Epithelial cell of proximal tubule (primary cell): ENCODE measurements at places on chromosomes 1 and 21. TPM values are rescaled to one million over a fixed set of nuclear protein-coding genes. Genes with fewer than 3 reads are reported as not detected.

LHX8 gene
- not detected in 2 replicates for total RNA-seq

TEX38 gene
- not detected in 2 replicates for total RNA-seq

TMEM200B gene
- total RNA-seq: 6.9 and 14.9 TPM in 2 replicates

CLCA2 gene
- total RNA-seq: not detected in 2 replicates

ESRRG gene
- 0.36 and 0.52 TPM in 2 replicates for total RNA-seq

SRRM1 gene
- total RNA-seq: 66.6 and 79.3 TPM in 2 replicates

RXRG gene
- total RNA-seq: not detected in 2 replicates

KRTAP21-2 gene
- not detected in 2 replicates for total RNA-seq

IGSF21 gene
- not detected in 2 replicates for total RNA-seq

DNA sequence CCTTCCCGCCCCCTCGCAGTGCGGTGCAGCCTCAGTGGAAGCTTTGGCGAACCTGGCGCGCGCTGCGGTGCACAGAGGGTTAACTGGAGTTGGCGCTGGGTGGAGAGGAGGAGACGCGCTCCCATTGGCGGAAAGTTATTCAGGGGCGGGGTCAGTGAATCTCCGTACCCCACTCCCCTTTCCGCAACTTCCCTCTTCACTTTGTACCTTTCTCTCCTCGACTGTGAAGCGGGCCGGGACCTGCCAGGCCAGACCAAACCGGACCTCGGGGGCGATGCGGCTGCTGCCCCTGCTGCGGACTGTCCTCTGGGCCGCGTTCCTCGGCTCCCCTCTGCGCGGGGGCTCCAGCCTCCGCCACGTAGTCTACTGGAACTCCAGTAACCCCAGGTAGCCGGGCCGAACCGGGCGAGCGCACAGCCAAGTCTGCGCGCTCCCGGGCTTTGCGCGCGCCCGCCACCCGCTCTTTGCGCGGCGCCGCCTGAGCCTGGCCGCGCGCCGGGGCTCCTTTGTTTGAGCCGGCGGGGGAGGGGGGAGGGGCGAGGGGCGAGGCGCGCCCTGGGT lies at the start of gene EFNA4:
TSS of gene EFNA4 (plus strand) at position 191 of the 561 bp plus-strand sequence. CDS start at position 275, 84 bp downstream.
- peak; percentile 27 for DNase-seq

- DNase-seq: peak; percentile 27
These were observed 9.4 kb downstream of the ZCCHC17 start for GRCh38 chr1:31306278-31306677.

- DNase-seq: no peak
These were observed 4.1 kb downstream of the CSF1 start for GRCh38 chr1:109914587-109915240.

- no peak for DNase-seq
These were observed 39.1 kb upstream of the ZC3H11B start for GRCh38 chr1:219651993-219652392.

DNA sequence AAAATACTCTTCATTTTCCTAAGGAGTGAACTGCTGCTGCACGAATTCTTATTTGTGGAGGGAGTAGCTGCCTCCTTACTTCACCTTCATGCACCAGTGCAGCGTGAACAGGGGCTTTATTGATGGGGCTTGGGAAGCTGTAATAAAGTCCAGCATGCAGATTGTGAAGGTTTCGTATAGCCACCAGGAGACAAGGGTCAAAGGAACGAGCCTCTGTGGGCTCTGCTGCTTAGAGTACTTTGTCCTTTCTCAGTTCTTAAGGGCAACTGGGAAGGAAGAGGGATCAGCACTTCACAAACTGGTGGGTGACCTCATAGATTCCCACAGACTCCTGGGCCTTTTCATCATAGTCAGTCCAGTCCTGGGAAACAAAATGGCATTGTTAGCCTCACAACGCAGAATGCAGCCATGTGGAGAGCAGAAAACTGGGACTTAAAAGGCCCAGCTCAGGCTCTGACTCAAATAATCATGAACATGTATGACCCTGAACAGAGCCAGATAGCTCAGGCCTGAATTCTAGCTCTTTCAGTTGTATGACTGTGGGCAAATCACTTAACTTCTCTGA lies 6.0 kb downstream of the CZIB start:
- DNase-seq: no peak

DNA sequence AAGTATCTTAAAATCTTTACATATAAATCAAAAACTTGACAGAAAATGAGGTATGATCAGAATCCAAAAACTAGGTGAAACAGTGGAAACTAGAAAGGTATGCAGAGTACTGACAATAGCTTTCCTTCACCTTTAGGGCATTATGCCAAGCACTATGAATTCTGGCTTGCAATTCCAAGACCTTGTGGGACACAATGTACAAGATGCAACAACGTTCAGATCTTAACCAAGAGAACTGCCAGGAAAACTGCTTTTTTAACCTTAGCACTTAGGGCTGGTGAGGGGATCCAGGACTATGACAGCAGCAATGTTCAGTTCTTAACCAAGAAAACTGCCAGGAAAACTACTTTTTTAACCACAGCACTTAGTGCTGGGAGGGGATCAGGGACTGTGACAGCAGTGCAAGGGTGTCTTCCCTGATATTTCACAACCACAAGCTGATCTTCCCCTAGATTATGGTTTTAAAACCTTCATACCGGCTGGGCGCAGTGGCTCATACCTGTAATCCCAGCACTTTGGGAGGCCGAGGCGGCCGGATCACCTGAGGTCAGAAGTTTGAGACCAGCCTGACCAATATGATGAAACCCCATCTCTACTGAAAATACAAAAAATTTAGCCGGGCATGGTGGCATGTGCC lies 22.3 kb downstream of the FOXJ3 start:
- no peak for DNase-seq

- DNase-seq: no peak
These were observed 90.6 kb upstream of the KCTD3 start for GRCh38 chr1:215476541-215476940.

DNA sequence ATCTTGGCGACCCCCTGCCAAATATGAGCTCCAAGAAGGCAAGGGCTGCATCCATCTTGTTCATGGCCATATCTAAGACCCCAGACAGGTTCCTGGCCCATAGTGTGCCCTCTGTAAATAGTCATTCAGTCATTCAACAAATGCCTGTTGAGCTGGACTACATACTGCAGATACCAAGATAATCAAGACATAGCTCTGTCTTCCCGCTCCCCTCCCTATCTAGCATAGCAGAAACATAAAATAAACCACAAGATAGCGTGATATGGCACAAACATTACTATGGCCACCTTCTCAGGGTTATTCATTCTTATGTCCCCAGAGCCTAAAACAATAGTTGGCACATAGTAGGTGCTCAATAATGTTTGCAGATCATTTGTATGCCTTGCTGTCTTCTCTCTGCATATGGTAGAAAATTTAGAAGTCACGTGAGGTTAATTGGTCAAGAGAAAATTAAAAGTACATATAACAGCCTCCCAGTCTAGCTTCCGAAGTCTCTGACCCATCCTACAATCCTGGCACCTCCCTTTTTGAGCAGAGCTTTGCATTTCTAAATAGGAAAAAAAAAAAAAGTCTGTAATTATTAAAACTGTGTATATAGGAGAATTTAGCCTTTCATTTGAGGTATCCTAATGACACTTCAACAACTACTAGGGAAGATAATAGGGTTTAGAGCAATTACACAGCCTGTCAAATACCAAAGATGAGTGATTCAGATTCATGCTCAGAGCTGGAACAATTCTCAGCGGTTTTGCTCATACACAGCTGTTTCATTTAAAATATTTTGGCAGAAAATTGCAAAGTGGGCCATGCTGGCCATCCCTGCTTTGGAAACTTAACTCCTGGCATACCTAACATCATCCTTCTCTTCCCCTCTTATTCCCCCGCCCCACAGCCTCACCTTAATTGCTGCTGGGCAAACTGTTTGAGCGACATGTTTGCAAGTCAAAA lies 219.0 kb downstream of the KAZN start:
- DNase-seq: no peak

- DNase-seq: no peak
These were observed 31.2 kb downstream of the SPRTN start for GRCh38 chr1:231369282-231369681.

- no peak for DNase-seq
These were observed 5.1 kb upstream of the DCAF8 start for GRCh38 chr1:160267284-160267991.

DNA sequence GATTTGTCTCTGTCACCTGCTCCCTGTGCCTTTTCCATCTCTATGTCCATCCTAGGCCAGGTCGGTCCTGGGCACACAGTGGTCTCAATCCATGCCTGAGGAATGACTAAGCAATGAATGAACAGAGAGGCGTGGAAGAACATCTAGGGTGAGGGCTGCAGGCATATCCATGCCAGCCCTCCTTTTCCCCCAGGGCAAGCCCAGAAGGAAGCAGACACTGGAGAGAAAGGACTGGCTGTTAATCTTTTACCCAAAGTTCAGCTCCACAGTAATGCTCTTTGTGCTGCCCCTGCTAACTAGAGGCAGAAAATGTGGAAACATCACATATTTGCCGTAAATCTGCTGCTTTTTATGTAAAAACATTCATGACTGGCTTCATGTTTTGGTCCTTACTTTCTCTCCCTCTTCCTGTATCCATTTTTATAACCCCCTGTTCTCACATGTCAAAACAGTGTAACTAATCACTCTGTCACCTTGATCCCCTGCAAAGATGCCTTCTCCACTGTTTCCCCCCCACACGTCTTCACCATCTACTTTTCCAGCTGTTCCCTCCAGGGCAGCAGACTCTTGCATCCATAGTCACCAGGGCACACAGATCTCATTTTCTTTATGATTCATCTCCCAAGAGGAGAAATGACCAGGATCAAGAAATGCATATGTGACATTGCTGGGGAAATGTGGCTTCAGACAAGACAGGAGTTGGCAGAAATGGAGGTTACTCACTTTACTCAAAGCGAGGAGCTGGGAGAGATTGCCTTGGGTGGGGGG lies 166.4 kb upstream of the PROX1 start:
- DNase-seq: no peak

- no peak for DNase-seq
These were observed 18.3 kb upstream of the MAP10 start for GRCh38 chr1:232786845-232787455.

DNA sequence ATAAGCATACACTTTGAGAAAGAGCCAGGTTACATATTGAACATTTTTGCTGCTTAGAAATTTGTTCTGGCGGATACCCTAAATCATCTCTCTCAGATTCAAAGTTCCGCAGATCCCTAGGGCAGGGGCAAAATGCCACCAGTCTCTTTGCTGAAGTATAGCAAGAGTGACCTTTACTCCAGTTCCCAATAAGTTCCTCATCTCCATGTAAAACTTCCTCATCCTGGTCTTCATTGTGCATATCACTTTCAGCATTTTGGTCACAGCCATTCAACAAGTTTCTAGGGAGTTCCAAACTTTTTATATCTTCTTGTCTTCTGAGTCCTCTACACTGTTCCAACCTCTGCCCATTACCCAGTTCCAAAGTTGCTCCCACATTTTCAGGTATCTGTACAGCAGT lies 23.3 kb upstream of the LYPD8 start:
- no peak for DNase-seq

GRCh38 chr1:44640200-44640853 lies 34.0 kb downstream of the TMEM53 start:
- DNase-seq: no peak

DNA sequence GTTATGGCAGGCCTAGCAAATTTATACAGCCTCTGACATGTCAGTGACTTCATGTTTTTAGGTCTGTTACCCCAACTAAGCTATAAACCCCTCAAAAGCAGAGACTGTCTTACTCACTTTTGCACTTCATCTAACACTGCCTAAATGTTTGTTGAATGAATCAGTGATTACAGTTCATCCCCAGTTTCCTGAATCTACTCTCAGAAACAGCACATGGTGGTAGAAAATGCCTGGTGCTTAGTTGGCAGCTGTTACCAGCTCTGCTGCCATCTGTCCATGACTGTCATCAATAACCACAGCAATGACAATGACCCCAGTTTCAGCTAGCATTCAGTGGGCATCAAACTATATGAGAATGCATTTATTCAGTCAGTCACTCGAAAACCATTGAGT lies 110.5 kb upstream of the SERBP1 start:
- DNase-seq: no peak

DNA sequence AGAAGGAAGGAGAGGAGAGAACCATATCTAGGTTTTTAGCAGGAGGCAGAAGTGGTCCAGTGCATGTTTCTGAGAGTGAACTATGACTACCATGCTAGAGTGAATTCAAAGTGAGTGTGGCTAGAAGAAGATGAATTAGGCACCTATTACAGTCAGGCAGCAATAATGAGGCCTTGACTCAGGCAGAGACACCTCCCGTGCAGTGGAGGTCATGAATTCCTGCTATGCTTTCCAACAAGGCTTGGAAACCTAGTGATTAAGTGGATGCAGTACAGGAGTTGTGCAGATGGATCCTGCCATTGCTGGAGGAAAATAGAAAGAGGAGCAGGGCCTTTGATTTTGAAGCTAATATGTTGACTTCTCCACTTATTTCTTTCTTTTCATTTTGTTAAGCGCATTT lies 581.5 kb downstream of the RWDD3 start:
- DNase-seq: no peak

DNA sequence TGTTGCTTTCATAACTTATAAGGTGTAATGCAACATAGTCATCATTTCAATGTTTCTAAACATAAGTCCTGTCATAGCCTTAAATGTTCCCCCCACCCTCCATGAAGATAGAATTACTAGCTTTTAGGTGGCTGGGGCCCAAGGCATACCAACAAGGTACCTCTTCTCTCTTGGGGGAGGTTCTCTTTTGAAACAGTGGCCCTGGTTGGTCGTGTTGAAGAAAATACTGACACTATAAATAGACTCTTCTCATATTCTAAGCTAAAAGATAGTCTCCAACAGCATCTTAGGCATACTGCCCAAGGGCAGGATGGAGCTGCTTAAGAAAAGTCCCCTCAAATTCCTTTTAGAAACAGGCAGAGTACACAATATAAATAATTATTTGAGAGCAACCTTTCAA lies 255.0 kb downstream of the FAF1 start:
- DNase-seq: no peak

GRCh38 chr1:7341145-7341905 lies 429.8 kb upstream of the VAMP3 start:
- no peak for DNase-seq

DNA sequence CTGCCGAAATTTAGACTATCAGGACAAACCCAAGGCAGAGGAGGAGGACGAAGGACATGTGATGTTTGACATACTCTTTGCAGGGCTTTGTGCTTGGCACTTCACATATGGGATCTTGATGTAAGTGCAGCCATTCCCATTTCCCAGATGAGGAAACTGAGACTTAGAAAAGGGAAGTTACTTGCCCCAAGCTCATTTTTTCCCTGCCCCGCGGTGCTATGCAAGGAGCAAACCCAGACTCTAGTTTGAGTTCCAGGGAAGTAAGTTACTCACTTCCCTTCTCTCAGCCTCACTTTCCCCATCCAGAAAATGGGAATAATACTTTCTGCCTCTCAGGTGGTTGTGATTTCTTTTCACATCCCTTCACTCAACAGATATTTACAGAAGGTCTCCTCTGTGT lies 4.5 kb upstream of the FOXO6 start:
- no peak for DNase-seq

DNA sequence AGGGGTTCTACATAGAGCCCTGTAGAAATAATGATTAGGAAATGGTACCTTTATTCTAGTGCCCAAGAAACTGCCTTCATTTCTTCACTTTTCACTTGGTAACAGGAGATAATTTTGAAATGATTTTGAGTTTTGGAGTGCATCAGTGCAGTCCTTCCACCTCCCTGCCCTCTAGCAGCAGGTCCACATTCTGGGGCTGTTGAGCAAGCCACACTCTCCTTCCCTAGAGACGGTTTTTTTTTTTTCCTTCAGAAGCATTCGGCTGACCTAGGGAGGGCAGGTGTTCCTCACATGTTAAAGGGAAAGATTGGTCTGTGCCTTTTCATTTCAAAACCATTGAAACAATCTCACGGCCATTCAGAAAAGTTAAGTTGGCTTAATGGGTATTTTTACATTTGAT lies 39.8 kb downstream of the SLC37A1 start:
- no peak for DNase-seq

- no peak for DNase-seq
These were observed 37.8 kb upstream of the CTTNBP2NL start for GRCh38 chr1:112358061-112358770.
